ENCODE measurements at places on chromosomes 2 and 18.

DNA sequence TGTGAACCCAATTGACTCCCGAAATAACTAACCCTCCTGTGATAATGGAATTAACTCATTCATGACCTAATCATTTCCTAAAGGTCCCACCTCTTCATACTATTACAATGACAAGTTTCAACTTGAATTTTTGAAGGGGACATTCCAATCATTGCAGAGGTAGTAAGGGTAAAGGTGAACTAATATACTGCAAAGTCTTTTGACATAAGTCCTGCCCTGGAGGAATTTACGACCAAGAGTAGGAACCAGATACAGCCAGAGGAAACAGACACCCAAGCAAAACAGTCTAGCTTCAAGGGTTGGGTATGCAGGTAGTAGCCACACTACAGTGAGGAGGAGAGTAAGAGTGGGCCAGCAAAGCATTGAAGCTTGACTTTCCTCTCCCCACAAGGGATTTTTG lies 1.2 kb upstream of the SRBD1 start:
- DNase-seq, result no peak

DNA sequence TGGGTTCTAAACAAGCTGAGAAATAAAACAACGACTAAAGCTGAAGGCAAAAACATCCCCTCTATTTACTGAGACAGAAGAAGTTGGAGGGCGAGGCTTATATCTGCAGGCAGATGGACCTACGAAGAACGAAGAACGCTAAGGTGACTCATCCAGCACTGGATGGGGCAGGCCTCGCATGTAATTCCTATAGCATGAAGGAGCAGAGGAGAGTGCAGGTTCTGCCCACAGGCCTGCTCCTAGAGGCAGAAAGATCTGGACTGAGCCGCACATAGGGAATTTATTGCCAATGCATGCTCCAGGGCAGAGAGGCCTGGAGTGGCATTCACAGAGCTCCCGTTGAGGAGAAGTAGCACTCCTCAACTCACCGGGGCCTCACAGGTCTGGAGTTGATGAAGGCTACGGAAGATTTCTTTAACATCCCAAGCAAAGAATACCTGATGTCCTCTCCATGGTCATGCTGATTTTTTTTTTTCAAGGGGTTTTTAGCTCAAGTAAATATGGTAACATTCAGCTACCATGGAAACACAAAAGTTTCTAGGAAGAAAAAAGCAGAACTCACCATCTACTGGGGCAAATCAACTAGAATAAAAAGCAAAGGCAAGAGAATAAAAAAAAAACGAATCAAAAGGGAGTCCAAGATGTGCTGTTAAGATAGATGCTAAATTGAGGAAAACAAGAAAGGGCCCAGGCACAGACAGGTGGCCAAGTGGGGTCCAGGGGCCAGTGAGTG lies 10.4 kb upstream of the METTL21A start:
- DNase-seq, result no peak

GRCh38 chr2:154673694-154674093 lies 24.8 kb upstream of the KCNJ3 start:
- DNase-seq, result no peak

GRCh38 chr2:233413559-233414272 lies 59.4 kb downstream of the DGKD start:
- peak; percentile 53 for DNase-seq

DNA sequence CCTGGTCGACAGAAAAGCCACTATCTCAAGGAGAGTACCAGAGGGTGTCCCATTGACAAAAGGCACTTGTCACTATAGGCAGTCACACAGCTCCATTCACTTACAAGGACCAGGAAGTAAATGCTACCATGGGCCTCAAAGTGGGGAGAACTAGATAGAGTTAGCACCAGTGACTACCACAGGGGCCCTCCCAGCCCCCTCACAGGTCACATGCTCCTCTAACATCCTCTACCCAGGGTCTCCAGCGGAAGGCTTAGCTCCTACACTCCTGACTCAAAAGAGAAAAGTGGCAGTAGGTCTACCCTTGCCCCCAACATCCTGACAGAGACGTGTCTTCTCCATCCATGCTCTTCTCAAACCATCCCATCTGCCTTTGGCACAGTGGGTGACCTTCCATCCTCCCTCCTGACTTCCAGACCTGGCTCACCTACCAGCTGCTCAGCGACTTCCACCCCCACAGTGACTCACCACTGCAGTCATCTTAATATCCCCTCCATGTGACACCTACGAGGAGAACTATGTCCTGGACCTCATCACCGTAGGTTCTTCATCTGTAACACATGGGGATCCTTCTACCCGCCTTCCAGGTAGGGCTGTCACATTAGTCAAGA lies 5.6 kb upstream of the DNMT3A start:
- no peak for DNase-seq

DNA sequence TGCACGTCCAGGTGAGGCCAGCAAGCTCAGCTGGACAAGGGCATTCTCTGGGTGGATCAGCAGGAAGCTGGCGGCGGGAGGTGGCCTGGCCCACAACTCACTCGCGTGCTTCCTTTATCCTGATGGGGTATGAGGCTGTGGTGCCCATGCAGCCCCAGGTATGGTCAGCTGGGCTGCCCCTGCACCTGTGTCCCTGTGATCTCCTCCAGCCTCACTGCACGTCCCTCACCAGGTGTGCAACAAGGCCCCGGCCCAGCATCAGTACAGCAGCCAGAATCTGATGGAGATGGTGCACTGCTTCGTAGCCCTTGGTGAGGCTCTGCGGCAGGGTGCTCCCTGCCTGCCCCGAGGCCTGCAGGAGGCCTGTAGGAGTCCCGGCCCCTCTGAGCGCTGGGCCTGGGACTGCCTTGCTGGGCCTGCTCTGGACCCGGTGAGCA lies 17.6 kb downstream of the MROH2A start:
- DNase-seq, result no peak

GRCh38 chr18:63444580-63444979 lies 22.3 kb upstream of the VPS4B start:
- DNase-seq, result no peak

- peak; percentile 51 for DNase-seq
These were observed 33.8 kb downstream of the TOGARAM2 start for GRCh38 chr2:29014811-29015421.

- DNase-seq, result no peak
These were observed 47.5 kb downstream of the CASP8 start for GRCh38 chr2:201307876-201308275.

- DNase-seq, result no peak
These were observed 46.8 kb downstream of the COMMD1 start for GRCh38 chr2:61952288-61952687.

DNA sequence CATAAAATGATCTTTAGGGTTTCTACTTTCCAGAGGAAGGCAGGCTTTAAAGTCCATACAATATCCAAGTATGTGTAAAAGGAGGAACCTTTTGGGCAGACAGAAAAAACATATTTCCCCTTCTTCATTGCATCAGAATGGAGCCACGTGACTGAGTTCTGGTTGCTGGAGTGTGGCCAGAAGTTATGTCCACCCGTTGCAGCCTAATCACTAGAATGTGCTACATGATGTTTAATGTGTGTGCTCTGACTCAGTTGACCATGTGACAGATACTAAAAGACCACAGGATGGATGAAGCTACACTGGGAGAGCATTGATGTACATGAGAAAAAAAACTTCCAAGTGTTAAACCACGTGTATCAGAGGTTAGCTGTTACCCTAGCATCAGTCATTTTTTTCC lies 460.9 kb downstream of the RIT2 start:
- DNase-seq, result no peak

- no peak for DNase-seq
These were observed 64.8 kb downstream of the TNFRSF11A start for GRCh38 chr18:62389761-62390481.

GRCh38 chr2:140186313-140186712 lies 1406.1 kb upstream of the NXPH2 start:
- no peak for DNase-seq

DNA sequence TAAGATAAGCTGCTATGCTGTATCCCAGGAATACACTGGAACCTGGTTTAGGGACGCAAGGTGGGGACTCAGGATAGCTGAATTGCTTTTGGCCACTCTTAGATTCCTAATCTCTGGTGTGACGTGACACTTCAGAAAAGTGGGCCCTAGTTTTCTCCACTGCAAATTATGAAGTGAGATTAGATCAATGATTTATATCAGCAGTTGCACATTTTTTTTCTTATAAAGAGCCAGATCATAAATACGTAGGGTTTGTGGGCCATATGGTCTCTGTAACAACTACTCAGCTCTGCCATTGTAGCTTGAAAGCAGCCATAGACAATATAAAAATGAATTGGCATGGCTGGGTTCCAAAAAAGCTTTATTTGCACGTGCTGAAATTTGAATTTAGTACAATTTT lies 85.4 kb upstream of the CPO start:
- no peak for DNase-seq

DNA sequence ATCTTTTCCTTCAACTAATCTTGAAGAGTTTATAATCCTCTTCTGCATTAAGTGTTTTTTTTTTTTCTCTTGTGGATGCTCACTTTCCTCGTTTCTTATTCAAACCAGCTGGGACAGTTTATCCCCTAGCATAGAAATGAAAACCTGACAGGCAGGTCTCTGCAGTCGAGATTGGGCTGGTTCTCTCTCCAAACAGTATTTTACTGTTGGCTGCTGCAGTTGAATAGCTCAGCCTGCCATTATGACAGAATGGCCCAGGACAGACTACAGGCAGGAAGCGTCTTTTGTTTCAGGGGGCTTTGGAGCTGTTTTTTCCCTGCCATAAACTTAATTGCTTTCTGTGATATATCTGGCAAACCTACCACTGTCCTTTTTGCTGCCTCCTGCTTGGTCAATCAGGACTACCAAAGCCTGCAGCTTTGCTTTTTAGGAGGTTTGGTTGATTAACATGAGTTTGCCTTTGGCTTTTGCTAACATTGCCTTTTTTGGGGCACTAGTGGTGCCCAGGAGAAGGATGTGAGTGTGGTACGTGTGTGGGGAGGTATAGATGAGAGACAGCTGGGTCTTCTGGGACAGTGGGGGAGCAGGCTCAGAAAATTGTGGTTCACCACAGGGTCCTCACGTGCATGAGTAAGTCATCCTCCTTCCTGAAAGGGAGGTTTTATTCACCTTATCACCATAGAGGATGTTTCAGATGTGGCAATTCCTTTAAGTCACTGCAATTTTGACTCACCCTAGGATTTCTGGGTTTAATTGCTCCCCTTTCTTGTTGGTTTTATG lies 128.7 kb downstream of the LYPD6B start:
- no peak for DNase-seq

DNA sequence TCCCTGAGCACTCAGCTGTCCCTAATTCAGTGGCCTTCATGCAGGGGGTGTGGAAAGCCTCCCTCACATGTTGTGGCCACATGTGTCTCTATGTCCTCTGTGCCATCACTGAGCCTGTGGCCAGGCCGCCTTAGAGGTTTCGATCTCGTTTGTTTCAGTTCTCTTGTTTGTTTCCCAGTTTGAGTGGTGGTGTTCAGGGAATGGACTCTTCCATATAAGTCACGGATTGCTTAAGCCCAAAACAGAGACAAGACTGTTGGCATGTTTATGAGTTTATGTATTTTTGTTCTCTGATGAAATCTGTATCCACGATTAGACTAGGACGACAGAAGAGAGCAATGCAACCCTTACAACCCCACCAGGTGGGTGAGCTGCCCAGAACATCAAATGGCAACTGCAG lies 134.5 kb downstream of the CCBE1 start:
- no peak for DNase-seq

DNA sequence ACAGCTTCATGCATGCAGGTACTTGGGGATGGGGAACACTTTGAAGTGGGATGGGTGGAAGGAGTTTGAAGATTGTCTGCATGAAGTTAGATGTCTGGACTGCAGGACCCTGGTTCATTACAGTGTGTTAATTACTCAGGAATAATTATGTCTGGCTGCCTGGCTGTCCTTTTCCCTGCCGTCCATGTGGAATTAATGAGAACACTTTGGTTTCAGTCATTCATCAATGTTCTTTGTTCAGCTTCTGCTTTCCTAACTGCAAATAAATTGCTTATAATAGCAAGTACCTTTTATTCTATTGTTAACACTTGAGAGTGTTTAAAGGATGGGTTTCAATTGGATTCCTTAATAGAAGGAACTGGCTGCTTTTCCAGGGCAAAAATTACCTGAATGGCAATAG lies 35.8 kb downstream of the MTCL1 start:
- no peak for DNase-seq

- DNase-seq, result no peak
These were observed 255.1 kb upstream of the THSD7B start for GRCh38 chr2:136510244-136510643.

- no peak for DNase-seq
These were observed 530.0 kb upstream of the ID2 start for GRCh38 chr2:8151888-8152287.

- no peak for DNase-seq
These were observed 412.9 kb downstream of the TMEM182 start for GRCh38 chr2:103174711-103175110.

DNA sequence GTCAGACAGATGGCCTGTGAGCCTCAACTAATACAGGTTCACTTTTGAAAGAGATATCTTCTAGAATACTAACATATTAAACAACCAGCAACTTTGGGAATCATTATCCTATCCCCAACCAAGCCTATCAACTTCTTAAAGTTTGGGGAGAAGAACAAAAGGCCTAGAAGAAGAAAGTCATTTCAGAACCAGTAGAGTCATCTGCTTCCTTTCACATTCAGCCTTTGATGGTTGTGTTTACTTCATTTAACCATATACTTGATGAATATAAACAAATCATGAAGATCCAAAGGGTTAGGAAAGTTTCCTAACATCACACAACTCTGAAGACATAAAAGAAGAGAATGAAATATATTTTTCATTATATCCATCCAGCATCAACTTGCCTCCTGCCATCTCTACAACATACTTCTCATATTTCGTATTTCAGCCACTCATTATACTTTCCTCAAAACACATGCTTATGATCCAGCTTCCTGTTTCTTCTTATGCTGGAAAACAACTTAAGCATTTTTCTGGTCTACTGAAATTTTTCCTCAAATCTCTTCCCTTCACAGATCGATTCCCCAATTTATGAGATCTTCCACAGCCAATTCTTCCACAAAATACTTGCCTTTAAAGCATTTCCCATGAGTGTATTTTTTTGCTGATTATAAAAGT lies 114.3 kb downstream of the CACNB4 start:
- no peak for DNase-seq

DNA sequence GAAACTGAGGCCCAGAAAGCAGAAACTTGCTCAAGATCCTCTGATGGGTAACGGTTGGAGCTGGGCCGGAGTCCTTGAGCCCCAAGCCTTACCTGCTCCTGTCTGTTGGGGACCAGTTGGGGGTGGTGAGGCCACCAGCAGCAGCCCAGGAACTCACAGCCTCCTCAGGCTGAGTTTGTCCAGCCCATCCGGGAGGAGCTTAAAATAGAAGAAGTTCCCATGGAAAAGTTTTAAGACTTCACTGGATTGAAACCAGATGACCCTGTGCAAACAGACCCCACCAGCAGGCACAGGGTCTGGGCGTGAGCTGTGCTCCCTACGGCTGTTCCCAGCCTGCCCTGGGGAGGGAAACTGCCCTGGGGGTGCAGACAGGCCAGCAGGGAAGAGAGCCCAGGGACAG lies 40.6 kb upstream of the FOSL2 start:
- DNase-seq, result no peak

- no peak for DNase-seq
These were observed 122.9 kb downstream of the MBP start for GRCh38 chr18:77009675-77010074.

- DNase-seq, result no peak
These were observed 2.8 kb upstream of the RESP18 start for GRCh38 chr2:219335373-219335786.
